Posterior cingulate gyrus (tissue), 11 donors: ENCODE measurements at places on chromosomes 1 and 21.

- DNase-seq: no peak
These were observed 59.0 kb downstream of the SUSD4 start for GRCh38 chr1:223304931-223305330.

DNA sequence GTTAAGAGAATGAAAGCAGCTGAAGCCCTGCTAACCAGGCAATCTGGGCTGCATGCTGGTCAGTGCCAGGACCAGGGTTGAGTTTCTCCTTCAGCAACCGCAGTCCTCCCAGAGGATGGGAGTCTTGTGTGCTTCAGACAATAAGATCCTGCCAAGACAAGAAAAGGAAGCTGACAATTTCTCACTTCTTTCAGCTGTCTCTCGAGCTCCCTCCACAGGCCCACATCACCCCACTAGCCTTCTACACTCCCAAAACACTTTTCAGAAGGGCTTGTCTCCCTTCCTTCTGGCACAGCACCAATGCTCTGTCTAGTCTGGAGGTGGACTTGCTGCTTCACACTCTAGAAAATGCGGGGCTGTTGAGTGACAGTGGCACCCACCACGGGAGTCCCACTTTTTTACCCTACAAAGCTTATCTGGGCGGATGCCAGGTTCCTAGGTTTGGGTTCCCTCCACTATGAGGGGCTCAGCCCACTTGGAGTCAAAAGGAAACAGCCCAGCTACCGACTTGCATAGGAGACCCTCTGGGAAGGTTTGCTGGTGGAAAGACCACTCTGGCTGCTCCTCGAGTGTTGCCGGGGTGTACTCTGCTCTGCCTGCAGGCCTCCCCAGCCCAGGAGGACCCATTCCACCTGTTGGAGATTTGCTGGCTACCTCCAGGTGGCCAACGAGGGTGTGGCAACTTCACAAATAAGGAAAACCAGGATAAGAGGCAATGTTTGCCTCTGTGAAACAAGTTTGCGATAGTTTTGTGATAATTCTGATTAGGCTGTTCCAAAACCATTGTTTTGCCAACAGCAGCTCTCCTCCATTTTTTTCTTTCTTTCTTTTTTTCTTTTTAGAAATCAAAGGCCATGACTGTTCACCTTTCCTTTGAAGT is 68.9 kb downstream of the TENT5C start:
- no peak for DNase-seq

DNA sequence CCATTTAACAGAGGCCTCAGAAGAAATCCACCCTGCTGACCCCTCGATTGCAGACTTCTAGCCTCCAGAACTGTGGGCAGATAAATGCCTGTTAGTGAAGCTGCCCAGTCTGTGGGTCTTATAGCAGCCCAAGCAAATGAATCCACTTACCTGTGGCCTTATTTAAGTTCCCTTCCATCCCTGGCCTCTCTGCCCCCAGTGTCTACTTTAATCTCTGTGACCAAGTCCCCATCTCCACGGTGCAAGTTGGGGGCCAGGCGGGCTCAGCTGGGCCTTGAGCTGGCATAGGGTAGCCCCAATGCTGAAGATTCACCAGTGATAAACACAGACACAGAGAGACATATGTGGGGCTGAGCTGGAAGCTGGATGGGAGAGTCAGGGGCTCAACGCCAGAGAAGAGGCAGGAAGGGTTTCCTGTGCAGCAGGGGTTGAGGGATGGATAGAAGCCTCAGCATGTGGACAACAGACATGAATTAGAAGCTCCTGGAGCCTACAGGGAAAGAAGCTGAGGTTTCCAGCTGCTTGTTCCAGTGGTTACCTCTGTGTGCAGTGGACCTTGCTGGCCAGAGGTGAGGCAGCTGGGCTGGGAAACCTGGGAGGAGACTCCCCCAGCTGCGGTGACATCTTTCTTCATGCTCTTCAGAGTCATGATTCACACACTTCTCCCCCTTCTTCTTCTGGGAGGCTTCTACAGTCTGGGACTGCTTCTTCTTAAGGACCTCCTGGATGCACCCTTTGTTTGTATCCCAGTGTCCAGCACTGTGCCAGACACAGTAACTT is 13.4 kb upstream of the B3GALT5 start:
- DNase-seq: no peak

DNA sequence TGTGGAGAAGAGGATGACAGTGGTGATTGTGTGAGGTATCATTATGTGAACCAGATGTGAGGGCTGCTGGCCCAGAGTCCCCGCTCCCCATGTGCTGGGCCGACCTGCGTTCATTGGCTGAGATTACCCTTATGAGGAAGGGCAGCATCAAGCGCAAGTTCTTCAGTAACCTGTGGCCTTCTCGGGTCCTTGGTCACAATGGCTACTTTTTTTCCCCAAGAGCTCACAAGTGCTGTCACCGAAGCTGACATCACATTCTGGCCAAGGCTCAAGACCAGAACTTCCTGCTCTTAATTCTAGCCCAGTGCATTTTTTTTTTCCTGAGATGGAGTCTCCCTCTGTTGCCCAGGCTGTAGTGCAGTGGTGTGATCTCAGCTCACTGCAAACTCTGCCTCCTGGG is 262.9 kb downstream of the RHOU start:
- no peak for DNase-seq

GRCh38 chr1:189253601-189254350 is 1223.9 kb downstream of the BRINP3 start:
- no peak for DNase-seq

DNA sequence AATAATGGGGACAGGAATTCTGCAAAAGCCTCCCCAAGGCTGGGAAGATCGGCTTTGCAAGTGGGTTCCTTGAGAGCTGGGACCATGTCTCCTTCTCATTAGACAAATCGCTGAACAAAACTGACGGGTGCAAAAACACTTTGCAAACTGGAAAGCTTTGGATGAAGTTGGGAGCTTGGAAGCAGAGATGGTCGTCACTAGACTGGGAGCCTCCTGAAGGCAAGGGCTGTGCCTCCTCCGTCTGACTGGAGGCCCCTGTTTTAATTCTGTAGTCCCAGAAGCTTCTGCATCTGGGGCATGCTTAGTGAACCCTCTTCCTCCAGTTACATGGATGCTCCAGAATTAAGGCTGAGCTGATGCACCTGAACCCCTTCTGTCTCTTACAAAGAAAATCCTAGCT is 82.3 kb upstream of the IFFO2 start:
- DNase-seq: no peak

- no peak for DNase-seq
These were observed 161.4 kb downstream of the MAGI3 start for GRCh38 chr1:113551728-113552127.

GRCh38 chr21:37414292-37415253 is 48.0 kb downstream of the DYRK1A start:
- DNase-seq: no peak

- DNase-seq: no peak
These were observed 12.7 kb downstream of the GPR3 start for GRCh38 chr1:27405074-27405473.

- no peak for DNase-seq
These were observed 225.3 kb upstream of the B3GALT2 start for GRCh38 chr1:193411714-193412113.

- DNase-seq: no peak
These were observed 31.6 kb downstream of the SOX13 start for GRCh38 chr1:204104331-204105130.

DNA sequence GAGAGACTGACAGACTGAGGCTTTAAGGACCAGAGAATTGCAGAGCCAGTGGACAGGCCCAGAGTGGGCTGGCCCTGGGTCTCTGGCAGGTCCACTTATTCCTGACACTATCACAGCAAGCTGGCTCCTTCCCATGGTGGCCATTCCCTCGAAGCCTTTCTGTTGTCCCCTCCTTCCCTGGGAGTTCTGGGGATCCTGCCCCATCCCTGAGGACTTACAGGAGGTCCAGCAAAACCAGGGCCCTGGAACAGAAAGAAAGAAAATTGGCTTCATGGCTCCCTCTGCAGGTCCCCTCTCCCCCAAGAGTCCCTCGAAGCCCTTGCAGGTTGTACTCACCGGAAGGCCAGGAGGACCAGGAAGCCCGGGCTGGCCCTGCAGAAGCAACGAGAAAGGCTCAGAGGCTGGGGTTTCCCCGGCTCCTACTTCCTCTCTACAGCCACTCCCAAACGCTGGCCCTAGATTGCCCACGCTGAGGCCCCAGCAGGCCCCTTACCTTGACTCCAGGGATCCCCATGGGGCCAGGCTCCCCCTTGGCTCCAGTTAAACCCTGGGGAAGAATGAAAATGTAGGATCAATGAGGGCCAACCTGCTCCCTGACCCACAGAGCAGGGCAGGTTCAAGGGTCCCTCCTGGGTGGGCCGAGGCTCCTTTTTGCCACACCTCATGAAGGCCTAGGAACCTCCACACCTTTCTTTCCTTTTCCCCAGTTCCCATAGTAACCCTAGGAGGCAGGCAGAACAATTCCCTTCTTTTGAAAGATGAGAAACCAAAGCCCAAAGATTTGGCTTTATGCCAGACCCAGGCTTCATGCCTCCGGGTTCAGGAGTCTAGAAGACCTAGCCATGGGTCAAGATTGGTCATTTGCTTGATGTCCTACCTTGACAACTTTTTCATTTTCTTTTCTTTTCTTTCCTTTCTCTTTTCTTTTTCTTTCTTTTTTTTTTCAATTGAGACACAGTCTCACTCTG is 4.6 kb downstream of the COL9A2 start:
- no peak for DNase-seq
